ENCODE measurements at places on chromosomes 2 and 18.

DNA sequence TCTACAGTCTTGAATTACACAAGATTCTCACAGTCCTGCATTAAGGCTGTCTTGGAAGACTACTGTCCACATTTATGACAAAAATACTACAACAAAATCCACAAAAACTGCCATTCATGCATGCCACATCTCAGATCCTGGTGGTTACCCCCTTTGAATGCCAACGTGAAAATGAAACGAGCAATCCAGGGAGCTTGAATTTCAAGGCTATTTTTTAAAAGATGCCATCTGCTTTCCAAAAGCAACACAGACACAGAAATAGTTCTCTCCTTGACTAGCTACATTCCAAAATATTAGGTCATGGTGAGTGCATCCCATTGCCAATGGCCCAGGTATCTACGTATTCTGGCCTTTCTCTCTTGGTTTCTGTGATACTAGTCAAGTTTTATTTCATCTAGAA lies 36.3 kb downstream of the IRS1 start:
- DNase-seq: no peak

DNA sequence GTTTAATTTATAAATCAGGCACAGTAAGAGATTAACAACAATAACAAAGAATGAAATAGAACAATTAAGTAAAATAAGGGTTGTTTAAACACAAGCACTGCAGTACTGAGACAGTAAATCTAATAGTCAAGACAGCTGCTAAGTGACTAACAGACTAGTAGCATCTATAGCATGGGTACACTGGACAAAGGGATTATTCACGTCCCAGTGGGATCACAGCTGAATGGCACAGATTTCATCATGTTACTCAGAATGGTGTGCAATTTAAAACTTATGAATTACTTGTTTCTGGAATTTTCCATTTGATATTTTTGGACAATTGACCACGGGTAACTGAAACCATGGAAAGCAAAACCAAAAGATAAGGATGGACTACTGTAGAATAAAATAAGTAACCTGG lies 161.9 kb upstream of the DAPL1 start:
- DNase-seq: peak; percentile 27

- no peak for DNase-seq
These were observed 2.8 kb upstream of the PCGF1 start for GRCh38 chr2:74510272-74510671.

GRCh38 chr18:70522183-70522680 lies 233.4 kb downstream of the SOCS6 start:
- DNase-seq: no peak

GRCh38 chr18:40678318-40678717 lies 1276.7 kb upstream of the PIK3C3 start:
- DNase-seq: no peak

- DNase-seq: peak; percentile 100
These were observed 71.0 kb upstream of the CYP1B1 start for GRCh38 chr2:38146907-38147307.

DNA sequence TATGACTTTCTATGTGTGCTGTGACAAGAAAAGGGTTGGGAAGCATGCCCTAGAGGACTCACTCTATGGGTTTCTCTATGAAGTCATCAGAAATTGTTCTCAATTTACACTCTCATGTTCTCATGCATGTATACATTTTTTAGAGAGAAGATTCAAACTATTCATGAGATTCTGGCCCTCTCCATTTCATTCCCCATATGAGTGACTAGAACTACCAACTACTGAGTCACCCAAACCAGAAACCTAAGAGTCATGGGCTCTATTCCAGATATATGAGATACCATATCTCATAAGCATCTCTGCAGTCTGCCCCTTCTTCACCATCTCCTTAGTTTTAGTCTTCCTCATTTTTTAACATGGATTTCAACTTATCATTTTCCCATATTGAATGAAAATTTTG lies 87.7 kb downstream of the EXOC6B start:
- DNase-seq: peak; percentile 13

DNA sequence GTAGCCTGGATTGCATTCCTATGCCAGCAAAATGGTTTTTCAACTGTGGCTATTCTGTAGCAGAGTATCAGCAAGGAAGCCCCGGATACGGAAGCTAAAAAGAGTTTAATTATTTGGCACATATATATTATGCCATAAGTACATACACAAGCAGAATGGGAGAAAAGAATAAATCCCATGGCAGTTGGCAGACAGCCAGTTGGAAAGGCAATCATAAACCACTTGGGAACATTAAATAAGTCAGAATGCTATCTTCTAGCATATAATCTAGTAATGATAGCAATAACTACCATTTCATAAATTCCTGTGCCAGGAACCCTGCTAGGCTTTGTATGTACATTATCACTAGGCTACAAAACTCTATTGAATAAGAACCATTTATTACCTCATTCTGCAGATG lies 26.0 kb downstream of the GALNT5 start:
- no peak for DNase-seq

DNA sequence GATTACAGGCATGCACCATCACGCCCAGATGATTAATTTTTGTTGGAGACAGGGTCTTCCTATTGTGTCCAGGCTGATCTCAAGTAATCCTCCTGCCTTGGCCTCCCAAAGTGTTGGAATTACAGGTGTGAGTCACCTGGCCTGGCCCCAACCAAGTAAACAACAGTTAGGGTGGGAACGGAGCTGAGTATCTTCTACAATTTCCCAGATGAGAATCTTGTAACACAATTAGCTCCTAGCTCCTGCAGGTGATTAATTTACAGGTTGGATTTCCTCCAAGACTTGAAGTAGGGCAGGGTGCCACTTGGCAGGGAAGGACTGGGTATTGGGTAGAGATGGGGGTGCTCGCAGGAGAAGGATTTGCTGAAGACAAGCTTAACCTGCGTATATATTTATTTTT lies 17.8 kb downstream of the NLRC4 start:
- DNase-seq: no peak

GRCh38 chr18:55396267-55396905 lies 191.6 kb downstream of the TCF4 start:
- DNase-seq: no peak

DNA sequence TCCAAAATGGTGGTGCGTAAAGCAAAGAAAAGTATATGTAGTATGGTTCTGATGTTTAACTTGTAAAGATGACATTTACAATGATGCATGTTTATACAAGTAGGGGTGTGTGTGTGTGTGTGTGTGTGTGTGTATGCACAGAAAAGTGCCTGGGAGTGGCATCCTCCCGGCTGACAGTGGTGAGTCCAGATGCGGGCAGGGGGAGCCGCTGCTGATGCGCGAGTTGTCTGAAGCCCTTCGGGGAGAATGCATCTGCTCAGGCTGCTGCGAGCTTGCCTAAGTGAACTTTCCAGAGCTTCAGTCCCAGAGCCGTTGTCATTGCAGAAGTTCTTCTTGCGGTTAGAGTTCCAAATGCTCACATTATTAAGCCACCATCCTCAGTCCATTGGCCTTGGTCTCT lies 429.7 kb upstream of the HS6ST1 start:
- DNase-seq: no peak

DNA sequence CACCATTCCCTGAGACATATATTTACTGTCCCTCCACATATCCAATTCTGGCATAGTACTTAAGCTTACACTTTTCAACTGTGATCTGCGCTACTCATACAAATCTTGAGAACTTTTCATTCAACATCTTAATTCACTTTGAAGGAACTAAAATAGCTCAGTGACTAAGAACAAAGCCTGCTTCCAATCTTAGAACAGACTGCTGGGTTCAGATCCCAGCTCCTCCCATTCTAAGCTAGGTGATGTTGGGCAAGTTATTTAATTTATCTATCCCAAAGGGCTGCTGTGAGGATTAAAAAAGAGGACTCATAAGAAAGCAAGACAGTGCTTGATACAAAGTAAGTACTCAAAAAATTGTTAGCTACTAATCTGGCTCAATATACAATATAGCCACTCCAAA lies 57.9 kb downstream of the UGP2 start:
- peak; percentile 28 for DNase-seq

DNA sequence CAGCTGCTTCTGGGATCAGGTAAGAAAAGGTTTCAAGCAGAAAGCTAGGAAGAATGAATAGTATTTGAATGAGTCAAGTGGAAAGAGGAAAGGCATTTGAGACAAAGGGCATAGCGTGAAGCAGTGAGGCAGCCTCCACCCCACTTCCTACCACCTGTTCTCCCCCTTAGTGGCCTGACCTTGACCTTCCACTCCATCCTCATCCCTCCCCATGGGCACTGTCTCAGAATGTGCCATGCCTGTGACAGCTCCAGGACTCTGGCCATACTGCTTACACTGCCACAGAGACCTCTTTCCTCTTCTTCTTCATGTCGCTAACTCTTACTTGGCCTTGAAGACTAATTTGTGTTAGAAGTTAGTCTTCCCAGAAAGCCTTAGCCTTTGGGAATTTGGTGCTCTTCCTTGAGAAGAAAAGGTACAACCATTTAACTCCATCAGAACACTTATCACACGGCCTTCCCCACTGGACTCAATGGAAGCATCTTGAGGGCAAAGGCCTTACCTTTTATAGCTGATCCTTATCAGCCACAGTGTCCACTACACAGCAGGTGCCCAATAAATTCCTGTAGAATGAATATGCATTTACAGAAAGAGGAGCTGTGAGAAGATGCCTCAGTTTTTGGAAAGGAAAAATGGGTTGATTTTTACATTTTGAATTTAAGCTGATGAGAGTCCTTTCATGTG lies 15.2 kb upstream of the NOSTRIN start:
- no peak for DNase-seq

GRCh38 chr18:45255197-45255890 lies 359.9 kb upstream of the SLC14A2 start:
- peak; percentile 90 for DNase-seq

GRCh38 chr18:24778810-24779418 lies 318.5 kb downstream of the HRH4 start:
- no peak for DNase-seq

GRCh38 chr2:102061962-102062795 lies 70.4 kb downstream of the IL1R2 start:
- peak; percentile 98 for DNase-seq

GRCh38 chr2:177352441-177353186 lies 40.0 kb upstream of the AGPS start:
- DNase-seq: no peak

- no peak for DNase-seq
These were observed 708.5 kb upstream of the FAM98A start for GRCh38 chr2:34307636-34308035.

GRCh38 chr2:208049006-208049405 lies 23.7 kb upstream of the PLEKHM3 start:
- no peak for DNase-seq

DNA sequence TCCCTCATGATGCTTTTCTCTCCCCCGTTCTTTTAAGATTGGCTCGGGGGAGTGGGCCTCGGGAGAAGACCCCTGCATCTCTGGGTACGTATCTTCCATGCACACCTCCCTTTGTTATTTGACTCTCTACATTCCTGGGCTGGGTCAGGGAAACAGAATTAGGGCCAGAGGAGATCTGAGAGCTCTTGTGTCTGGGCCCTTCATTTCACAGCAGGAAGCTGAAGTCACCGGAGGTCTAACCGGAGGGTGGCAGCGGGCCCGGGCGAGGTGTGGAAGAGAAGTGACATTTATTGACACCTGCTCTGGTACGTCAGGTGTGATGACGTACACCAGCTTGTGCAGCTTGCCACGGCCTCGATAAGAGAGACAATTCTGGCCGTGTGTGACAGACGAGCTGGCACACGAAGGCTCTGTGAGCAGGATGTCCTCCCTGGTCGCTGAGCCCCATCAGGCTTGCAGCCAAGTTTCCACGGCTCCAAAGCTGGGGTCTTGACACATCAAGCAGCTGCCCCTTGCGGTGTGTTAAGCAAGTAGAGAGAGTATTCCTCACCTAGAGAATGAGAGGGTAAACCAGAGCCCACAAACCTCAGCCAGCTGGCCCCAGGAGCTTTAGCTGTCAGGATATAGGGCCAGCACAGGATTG lies 30.4 kb downstream of the TOGARAM2 start:
- no peak for DNase-seq

GRCh38 chr2:58107803-58108710 lies 61.5 kb downstream of the VRK2 start:
- DNase-seq: peak; percentile 96

DNA sequence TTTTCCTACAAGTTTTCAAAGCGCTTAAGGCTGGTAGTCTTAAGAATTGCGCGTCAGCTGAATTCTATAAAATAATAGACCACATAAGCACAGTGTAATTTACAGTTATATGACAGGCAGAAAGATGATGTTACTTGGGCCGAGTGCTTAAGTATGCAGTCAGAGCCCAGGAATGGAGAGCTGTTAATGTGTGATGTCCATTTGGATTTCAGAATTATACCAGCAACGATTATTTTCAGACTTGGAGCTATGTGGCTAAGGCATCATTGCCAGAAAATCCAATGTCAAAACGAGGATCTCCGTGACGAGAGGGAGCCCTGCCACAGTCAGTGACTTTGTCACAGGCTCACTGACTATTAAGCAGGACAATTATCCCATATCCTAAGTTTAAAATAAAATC lies 3.4 kb downstream of the KLF7 start:
- DNase-seq: peak; percentile 57

DNA sequence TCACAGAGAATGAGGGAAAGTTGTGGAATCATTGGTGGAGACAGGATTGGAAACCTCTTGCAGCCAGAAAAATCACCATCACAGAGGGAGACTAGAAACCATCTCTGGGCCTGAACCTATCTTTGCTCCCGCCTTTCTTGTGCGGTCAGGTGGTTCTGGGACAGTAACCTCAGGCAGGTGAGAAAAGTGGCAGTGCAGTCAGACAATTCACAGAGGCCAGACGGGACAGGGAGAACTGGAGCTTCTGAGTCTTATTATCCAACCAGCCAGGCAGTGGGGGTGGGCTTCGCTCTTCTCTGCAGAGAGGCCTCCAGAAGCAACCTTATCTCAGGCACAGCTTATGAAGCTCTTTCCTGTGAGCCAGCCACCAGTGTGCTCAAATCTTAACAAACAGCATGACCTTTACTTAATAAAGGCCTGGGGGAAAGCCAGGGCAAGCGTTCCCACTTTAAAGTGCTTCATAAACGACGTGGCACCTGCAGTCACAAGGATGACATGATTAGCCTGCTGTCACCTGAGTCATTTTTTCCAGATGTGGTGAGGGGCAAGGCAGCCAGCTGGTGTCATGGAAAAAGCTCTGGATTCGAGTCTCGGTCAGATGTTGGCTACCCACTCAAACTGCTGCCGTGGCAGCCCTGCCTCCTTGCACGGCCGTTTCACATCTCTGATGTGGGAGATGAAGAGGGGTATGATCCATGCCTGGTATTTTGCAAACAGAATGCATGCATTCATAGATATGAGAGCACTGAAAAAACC lies 109.7 kb downstream of the B3GNT2 start:
- no peak for DNase-seq

DNA sequence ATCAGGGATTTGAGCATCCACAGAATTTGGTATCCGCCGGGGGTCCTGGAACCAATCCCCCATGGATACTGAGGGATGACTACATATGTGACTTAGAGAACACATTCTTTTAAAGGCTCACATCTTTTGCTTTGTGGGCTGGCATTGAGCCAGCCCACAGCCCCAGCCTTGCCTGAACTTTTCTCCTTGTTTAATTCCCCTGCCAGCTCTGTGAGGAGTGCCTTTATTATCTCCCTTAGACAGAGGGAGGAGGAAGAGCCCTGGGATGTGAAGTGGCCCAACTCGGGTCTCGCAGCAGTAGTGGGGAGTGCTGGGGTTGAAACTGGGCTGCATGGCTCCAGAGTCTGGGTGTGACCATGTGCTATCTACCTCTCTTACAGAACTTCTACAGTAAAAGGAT lies 7.6 kb downstream of the TTC39C start:
- DNase-seq: peak; percentile 63

Data from fibroblast of mammary gland (primary cell).